ENCODE measurements at places on chromosomes 7 and 10.

DNA sequence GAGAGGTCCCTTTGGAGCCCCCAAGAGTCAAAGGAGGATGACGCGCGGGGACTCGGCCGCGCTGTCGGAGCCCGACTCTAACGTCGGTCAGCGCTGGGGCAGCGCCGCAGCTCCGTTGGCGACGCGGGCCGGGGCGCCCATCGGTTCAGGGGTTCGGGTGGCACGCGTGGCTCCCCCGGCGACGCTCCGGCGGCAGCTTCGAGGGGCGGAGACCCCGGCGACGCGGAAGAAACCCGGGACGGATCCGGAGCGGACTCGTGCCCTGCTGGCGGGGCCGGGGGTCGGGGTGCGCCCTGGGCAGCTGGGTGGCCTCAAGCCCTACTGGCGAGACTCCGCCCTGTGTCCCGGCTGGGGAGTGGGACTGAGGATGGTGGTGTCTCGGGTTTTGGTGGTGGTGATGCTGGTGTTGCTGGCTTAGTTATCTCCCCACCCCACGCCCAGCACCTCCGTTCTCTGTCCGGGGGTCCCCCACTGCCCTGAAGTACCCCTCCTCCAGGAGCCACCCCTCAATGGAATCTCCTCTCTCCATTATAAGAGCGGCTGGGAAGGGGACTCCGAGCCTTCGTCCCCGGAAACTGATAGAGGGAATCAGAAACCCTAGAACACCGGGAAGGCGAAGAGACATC is at the start of gene NAT16:
NAT16 (minus strand) TSS at position 164 of the 626 bp plus-strand sequence. CDS start 5,486 bp downstream, outside the sequence.
- no peak for DNase-seq

DNA sequence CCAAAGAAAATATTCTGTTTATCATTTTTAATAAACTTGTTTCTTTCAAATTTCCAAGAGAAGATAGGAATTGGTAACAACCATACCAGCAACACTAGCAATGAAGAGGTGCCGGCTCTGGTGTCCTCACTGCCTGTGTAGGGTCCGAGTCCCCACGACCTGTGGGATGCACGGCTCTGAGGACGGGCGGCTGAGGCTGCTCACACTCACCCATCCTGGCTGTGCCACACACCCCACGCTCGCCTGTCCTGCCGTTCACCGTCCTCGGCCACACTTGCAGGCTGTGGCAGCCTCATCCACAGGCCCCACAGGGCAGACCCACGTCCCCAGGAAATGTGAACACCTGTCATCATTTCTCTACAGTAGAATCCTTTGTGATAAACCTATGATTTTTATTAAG is 48.2 kb upstream of the DPYSL4 start:
- DNase-seq: no peak

GRCh38 chr7:19333706-19334105 is 188.5 kb upstream of the FERD3L start:
- DNase-seq: no peak

GRCh38 chr10:29356931-29357330 is 68.1 kb downstream of the LYZL1 start:
- no peak for DNase-seq

DNA sequence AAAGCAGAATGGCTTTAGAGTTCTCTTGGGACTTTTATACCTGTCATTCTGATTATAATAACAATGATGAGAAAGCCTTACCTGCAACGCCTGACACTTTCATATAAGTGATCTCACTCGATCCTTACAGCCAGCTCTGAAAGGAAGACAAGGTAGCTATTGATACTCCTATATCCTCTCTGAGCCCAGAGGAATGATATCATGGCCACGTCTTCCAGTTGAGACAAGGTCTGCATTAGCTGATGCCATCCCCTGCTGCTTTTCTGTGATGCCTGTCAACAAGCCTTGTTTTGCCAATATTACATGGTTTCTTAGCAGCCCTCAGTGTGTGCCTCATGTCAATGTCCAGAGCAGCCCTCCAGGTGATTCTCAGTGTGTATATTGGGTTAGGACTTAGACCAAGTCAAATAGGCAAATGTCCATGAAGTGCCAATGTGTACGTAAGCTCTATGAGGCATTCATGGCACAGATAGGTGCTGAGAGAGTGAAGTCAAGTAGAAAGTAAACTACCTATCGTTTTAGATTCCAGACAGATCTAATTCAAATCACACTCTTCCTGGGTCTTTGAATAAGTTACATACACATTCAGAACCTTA is 405.9 kb downstream of the ADRA2A start:
- no peak for DNase-seq

DNA sequence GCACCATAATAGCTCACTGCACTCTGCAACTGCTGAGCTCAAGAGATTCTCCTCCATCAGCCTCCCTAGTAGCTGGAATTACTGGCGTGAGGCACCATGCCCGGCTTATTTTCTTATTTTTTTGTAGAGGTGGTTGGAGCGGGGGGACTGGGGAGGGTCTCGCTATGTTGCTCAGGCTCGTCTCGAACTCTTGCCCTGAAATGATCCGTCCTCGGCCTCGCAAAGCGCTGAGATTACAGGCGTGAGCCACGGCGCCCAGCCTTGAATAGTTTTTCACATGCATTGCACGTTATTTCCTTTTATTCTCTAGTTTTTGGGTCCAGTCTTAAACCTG is 526 bp upstream of the LAMTOR4 start:
- DNase-seq: no peak

DNA sequence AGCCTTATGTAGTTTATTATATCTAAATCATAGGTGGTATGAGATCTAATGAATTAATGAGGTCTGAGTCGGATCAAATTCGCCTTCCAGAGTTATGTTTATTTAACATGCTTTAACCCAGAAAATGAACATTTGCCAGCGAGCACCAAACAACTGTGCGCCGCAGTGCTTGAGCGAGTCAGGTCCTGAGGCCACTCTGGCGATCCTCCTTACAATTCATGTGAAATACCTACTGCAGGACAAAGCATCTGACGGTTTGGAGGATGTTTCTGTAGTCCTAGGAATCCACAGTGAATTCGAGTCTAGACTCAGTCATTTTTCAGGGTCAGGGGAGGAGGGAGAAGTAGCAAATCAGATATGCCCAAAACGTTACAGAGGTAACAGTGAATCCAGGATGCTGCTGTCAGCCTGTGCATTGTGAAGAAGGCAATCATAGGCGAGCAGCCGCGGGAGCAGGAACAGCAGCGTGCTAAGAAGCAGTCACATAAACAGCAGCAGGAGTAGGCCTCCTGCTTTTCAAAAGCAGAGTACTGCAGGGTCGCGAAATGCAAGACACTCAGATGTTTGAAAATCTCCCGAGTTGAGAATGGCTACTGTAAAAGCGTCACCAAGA is 120.2 kb downstream of the CACNB2 start:
- no peak for DNase-seq

- no peak for DNase-seq
Measured at GRCh38 chr10:104577163-104577562, 63.9 kb upstream of the SORCS3 start.

- no peak for DNase-seq
Measured at GRCh38 chr10:33611423-33611822, 277.0 kb upstream of the NRP1 start.

DNA sequence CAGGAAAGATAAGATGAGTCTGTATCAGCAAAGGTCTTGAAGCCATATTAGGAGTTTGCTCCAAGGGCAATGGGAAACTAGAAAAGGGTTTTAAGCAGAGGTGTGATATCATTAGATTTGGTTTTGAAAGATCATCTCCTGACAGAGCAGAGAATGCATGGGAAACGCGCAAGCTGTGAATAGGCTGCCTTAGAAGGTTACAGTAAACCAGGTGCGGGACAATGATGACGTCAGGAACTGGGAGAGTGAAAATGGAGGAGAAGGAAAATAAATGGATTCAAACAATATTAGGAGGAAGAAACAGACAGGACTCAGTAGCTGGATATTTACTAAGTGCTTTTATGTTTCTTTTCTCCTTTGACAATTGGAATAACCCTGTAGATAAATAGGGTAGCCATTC is 50.6 kb downstream of the CACNB2 start:
- DNase-seq: no peak

- DNase-seq: no peak
Measured at GRCh38 chr7:118252087-118252486, 27.6 kb downstream of the ANKRD7 start.

DNA sequence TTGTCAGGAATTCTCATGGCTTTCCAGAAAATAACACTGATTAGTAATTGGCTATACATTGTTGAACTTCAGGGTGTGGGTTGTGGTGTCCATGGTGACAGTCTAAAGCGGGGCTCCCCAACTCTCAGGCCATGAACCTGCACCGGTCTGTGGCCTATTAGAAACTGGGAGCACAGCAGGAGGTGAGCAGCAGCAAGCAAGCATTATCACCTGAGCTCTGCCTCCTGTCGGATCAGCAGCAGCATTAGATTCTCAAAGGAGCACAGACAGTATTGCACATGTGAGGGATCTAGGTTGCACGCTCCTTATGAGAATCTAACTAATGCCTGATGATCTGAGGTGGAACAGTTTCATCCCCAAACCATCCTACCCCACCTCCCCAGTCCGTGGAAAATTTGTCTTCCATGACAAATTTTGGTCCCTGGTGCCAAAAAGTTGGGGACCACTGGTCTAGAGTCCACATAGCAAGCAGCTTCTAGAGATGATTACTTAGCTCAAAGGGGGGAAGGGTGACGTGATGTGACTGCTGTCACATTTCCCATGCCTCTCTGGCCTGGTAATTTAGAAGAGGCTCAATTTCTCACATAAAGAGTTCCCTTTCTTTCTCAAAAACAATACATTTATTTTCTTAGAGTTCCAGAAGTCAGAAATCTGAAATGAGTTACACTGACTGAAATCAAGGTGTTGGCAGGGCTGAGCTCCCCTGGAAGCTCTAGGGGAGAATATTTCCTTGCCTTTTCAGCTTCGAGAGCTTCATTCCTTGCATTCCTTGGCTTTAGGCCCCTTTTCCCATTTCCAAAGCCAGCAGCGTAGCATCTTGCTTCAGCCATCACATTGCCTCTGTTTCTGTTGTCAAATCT is 17.6 kb upstream of the FAM221A start:
- no peak for DNase-seq

- DNase-seq: peak; percentile 79
Measured at GRCh38 chr7:8190119-8190895, 71.7 kb downstream of the ICA1 start.

DNA sequence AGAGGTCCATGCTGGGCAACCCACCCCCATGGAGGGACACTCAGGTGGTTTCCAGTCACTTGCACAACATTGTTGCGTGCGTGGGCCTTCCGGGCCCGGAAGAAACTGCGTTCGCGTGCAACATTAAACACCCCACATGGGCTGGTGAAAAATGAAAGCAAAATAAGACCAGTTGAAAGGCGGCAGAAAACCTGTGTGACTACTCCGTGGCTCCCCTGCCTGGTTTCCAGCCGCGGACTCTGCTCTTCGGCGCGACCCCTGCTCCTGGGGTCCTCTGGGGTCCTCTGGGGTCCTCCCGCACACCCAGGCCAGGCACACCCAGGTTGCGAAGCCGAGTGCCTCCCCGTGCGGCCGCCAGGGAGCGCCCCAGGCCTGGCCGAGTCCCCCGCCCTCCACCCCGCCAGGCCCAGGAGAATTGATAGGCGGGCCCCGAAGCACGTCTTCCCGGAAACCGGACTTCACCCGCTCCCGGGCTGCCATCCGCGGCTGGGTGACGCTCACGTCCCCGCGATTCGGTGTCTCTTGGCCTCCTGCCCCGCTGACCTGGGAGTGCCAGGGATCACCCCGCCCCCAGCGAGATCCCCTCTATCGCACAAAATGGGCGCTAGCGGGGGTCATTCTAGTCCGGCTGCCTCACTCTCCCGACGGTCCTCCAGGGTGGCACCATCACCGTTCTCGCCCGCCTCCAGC is 1.9 kb upstream of the SH2D4B start:
- peak; percentile 70 for DNase-seq

DNA sequence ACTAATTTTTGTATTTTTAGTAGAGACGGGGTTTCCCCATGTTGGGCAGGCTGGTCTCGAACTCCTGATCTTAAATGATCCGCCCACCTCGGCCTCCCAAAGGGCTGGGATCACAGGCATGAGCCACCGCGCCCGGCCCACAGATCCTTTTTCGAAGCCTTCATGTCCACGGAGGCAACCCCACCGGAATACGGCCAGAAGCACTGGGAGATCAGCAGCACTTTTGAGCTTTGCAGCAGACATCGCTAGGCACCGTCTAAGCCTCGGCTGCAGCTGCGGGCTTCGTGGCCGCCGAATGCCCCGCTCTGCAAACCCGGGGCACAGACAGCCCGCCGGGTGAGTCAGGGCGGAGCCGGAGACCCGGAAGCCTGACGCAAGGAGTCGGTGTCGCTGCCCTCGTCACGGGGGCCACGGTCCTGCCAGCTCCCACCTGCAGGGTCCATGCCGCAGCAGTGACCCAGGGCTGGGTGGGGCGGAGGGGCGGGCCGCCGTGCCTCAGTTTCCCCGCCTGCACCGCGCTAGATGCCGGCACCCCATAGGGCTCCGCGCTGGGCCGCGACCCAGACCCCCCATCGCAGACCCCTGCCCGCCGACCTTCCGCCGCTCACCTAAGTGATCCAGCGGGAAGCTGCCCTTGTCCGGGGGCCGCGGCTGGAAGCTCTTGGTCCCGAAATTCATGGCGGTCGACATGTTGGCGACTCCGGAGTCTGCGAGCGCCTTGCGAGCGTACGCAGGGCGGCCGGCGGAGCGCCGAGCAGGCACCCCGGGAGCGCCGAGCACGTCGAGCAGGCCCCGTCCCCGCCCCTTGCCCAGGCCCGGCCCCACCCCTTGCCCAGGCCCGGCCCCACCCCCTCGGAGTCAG is at the start of gene COX19:
COX19 (minus strand) TSS at position 730 of the 862 bp plus-strand sequence; CDS start at position 690, 40 bp downstream.
- DNase-seq: peak; percentile 89

DNA sequence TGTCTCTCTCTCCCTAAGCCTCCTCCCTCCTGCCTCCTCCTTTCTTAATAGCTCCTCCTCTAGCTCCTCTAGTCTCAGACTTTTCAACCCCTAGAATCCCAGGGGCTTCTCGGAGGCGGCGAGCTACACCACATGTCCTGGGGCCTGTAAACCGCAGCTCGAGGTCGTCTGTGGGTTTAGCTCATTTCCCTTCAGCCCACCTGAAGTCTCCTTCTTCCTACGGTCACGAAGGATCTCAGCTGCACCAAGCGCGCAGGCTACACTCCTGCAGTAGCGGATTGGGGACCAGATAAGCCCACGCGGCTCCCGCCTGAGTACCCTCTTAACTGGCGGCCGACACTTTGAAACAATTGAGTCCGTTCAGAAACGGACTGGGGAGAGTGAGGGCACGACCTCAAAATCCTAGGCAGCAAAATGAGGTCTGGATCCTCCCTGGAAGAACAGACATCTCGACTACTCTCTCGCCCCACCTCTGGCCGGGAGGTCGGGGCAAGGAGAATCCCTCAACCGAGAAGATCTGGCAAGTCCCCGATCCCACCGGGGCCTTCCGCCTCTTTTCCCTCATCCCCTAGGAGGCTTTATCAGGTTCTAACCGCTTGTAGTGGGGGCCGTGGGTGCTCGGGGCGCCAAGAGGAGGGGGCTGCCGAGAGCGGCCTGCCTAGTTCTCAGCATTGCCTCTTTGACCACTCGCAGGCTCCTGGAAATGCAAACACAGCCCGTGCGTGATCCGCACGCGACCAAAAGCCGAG is 1.3 kb upstream of the SORCS3 start:
- no peak for DNase-seq

GRCh38 chr7:37511915-37512314 is 63.3 kb upstream of the ELMO1 start:
- no peak for DNase-seq

DNA sequence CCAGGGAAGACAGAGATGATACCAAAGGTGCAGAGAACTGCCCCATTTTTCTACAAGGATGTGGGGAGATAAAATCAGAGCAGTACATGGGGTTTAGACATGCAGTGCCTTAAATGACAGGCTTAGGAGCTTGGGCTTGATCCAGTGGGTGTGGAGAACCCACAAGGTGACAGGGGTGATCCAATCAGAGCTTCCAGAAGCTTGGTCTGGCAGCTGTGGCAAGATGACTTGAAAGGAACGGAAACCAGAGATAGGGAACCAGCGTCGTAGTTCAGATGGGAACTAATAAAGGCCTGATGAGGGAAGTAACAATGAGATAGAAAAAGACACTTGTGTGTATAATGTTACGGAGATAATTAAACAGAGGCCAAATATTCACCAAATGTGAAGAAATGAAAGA is 80.7 kb downstream of the SLC37A3 start:
- DNase-seq: no peak
